HAP-1 (cell line): ENCODE measurements at places on chromosomes 7 and 10.

DNA sequence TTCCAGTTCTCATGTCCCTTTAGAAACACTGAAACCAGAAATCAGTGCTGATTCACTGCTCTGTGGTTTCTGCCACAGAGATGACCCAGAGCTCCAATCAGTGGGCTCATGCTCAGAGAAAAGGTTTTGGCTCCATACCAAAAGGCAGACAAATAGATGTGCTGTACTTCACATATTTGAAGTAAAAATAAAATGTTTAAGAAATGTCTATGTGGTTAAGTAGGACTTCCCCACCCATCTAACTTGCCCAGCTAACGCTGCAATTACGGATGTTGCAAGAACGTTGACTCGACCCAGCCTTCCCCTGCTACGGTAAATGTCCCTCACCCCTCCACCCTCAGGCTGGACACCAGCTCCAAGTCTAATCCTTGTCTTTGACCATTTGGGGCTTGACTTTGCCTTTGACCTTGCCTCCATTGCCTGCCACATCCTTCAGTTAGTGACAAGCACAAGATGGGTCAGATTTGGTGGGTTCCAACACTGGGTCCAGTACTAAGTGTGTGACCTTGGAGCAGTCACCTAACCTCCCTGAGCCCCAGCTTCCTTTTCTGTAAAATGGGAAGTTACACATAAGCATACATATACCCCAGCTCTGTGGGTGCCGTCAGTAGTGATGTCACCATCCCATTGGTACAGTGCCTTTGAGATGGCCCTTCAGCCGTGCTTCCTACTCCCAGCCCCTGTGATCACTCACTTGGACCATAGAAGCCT, 95.8 kb downstream of the CHST15 start:
- DNase-seq: no peak

DNA sequence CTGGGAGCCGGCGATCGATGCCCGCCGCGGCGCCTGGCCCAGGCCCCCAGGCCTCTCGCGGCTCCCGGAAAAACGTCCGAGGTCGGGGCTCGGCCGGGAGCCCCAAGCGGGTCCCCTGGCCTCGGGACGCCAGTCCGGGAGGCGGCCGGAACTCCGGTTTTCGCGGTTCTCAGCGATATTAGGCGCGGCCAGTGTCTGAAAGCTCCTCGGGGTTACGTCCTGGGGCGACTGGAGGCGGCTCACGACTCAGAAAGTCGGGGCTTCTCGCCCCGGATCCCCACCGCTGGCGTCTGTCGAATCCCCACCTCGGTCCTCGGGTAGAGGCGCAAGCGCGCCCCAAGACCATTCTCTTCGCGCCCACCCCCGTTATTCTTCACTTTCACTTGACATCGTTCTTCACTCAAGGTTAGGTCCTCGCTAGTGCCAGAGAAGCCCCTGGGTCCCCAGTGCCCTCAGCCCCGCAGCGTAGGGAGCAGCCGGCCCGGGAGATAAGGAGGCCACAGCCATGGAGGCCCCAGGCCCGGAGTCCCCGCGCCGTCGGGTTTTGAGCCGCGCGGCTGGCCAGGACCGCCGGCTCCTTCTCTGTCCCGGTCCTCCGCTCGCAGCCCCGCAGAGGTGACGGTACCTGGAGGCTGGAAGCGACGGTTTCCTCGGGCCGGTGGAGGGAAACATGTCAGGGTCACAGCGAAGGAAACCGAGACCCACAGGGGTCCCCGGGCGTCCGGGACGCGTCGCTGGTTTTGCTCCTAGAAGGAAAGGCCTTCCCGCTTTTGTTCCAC, 35.2 kb upstream of the EBLN1 start:
- no peak for DNase-seq

DNA sequence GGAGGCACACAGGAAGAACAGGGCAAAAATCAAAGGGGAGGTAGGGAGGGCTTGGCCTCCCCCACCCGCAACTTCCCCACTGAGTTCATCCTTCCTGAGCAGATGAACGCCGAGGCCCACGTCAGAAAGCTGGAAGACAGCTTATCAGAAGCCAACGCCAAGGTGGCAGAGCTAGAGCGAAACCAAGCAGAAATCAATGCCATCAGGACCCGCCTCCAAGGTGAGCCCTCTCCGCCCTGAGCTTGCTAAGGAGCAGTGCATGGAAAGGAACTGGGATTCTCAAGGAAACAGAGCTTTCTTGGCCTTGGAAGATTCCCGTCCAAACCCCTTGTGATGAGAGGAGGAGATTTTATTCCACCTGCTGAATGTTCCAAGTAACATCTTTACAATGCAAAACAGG, 16.5 kb downstream of the MYH16 start:
- no peak for DNase-seq

DNA sequence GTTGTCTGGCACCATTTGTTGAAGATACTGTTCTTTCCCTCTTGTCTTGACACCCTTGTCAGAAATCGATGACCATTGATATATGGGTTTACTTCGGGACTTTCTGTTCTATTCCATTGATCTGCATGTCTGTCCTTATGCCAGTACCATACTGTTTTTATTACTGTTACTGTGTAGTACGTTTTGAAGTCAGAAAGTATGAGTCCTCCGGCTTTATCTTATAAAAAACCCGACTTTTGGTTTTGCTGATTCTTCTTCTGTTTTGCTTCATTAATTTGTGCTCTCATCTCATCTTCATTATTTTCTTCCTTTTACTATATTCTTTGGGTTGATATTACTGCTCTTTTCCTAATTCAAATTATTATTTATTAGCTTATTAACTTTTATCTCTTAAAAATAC, 52.4 kb downstream of the MAPK8 start:
- DNase-seq: no peak

DNA sequence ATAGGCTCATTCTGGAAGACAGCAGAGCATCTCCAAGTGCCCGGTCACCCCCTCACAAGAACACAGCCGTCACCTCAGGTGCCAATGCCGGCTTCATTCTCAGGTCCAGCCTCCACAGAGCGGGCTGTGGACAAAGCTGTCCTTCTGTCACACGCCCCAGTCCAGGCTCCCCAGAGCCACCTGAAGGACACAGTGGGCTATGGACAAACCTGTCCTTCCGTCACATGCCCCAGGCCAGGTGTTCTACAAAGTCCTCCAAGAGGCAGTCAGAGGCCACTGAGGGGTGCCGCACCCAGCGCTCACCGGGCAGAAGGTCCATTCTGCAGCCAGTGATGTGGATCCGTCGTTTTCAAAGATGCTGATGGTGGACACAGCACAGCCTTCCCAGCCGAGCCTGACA, 173.2 kb upstream of the PPP2R2D start:
- DNase-seq: no peak

DNA sequence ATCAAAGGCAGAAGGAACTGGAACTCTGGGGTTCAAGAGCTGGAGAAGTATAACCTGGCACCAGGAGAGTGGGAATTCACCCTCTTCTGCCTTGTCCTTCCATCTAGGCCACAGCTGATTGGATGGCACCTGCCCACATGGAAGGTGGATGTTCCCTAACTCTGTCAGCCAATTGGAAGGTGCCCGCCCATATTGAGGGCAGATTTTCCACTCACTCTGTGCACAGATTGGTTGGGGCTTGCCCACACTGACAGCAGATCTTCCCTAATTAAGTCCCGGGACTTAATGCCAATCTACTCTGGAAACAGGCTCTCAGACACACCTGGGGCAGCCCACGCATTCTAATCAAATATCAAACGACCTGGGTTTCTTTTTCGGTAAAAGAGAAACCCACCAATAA, 1142.3 kb upstream of the CELF2 start:
- no peak for DNase-seq

DNA sequence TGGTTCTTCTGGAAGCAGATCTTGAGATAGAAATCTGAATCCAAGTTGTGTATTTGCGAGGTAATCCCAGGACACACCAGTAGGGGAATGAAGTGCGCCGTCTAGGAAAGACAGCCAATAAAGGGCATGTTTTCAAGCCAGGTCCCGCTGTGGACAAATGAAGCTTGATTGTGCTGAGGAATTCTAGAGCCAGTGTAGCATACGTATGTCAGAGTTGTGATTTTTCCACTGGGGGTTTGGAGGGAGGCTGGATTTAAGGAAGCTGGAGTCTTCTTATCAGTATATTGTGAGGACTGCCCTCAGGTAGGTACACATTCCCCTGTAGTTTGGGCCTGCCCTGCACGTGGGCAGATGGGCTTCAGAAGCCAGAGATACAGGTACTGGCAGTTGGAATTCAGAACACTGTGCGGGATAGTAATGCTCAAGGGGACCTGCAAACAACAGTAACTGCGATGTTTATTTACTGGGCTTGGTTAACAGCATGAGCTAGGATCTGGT, 50.9 kb downstream of the GALNT11 start:
- peak; percentile 55 for DNase-seq

DNA sequence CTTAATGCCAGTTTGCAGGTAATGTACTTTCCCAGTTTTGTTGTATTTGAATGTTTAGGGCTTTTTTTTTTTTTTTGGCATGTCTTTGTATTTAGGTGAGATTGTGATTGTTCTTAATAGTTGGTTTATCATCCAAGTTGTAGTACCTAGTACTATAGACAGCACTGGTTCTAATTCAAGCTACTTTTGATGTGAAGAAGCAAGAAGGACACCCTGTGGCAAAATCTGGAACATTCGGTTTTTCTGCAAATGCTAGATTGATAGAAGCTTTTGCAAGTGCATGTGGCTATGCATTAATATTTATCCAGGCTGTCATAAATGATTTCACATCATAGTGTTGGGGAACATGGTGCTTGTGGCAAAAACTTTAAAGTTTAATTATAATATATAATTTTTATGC, 248.9 kb downstream of the FOXP2 start:
- DNase-seq: peak; percentile 62

- no peak for DNase-seq
Measured at GRCh38 chr7:68334636-68335272, 1263.5 kb upstream of the AUTS2 start.

GRCh38 chr10:79379512-79380124, 32.3 kb downstream of the PPIF start:
- DNase-seq: no peak

DNA sequence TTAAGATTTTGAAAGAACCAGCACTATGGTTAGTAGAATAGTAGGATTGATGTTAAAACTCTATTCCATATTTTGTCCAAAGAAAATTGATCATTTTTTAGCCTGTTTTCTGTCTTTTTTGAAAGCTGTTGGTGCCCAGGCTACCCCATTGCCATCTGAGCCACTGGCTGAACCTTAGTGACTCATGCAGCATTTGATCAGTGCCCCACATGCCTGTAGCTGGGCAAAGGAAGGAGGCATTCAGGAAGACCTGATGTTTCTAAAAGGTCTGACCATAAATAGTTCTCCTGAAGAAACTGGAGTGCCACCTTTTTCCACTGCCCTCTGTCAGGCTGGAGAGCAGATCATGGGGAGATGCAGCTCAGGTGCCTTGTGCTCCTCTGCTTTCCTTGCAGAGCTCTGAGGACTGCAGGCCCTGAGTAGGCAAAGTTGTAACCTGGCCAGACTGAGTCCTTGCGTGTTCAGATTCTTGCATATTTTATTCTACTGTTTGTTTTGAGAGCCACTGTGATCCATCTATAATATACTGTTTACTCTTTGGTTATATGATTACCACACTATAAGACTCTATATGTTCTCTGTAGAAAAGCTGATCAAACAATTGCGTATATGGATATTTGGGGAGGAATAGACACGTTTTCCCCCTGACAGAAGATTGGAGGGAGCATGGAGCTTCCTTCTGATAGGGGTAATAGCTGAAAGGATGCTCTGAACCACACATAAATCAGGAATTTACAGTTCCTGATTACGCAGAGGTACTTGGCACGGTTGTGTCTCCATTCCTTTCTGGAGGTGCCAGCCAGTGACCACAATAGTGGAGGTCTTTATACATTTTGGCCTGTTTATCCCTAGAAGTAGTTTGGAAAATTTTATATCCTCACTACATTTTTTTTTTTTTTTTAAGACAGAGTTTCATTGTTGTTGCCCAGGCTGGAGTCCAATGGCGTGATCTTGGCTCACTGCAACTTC, 48.9 kb upstream of the GJD4 start:
- no peak for DNase-seq

DNA sequence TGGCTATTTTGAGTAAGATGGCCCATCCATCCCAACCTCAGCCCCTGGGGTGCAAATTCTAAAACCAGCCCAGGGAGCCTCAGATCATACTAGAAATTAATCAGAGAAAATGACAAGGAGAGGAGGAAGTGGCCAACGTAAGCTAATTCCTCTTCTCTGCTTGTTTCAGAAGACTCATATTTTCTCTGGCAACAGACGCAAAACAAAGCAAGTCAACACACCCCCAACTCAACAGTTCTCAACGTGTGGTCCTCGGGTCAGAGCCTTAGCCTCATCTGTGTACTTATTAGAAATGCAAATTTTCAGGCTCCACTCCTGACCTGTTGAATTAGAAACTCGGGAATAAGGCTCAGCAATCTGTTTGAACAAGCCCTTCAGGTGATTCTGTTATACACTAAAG, 413.9 kb upstream of the AUTS2 start:
- no peak for DNase-seq

GRCh38 chr10:74096777-74097176, 53.9 kb downstream of the AP3M1 start:
- DNase-seq: no peak

DNA sequence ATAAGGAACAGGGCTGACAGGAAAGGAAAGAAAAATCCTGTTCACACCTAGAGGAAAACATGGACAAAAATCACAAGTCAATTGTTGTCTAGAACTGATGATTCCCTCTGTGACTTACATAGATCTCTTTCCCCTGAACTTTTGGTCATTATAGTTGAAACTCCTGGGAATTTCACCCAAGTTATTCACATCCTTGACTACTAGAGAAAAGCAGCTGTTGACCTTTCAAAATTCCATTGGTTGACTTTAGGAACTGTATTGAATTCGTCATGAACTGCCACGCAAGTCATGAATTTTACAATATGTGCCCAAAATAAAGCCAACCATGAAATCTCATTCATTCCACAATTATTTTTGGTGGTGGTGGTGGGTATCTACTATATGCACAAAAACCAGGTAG, 104.3 kb downstream of the UBE2H start:
- DNase-seq: no peak

DNA sequence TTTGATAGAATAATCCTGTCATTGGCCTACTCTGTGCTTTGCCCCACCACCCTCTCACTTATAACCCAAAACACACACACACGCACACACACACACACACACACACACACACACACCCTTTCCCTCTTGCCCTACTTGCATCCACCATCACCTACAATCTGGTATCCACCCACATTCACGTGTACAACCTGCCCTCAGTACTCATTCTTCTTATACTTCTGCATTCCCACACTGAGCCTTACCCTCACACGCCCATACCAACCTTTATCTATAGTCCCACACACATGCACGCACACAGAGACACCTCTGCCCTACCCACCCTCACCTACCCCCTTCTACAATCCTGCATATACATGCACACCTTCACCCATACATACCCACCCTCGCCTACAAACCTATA, 10.8 kb upstream of the SRI start:
- DNase-seq: no peak

GRCh38 chr7:75945297-75946168, 30.6 kb downstream of the POR start:
- no peak for DNase-seq

GRCh38 chr7:156943091-156944041, 6.1 kb upstream of the NOM1 start:
- DNase-seq: no peak

- DNase-seq: no peak
Measured at GRCh38 chr7:135428879-135429278, 81.0 kb downstream of the CNOT4 start.

- DNase-seq: no peak
Measured at GRCh38 chr7:129559564-129559963, 52.0 kb upstream of the NRF1 start.

GRCh38 chr10:77195101-77195500, 442.5 kb downstream of the KCNMA1 start:
- no peak for DNase-seq
